ENCODE measurements at places on chromosomes 5 and 9.

- no peak for DNase-seq
Observed at GRCh38 chr9:105038051-105038450, 110.1 kb upstream of the ABCA1 start.

DNA sequence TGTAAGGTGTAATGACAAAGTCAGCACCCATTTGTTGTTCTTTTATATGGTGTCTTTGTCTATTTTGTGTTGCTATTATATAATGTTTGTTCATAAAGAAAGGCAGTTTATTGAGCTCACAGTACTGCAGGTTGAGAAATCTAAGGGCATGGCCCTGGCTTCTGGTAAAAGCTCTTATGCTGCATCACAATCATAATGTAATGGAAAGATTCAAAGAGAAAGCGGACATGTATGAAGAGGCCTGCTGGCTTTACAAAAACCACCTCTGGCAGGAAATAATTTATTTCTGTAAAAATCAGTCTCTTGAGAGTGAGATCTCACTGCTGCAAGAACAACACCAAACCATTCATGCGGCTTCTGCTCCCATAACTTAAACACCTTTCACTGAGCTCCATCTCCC, 746.7 kb upstream of the FAM174A start:
- DNase-seq = no peak

DNA sequence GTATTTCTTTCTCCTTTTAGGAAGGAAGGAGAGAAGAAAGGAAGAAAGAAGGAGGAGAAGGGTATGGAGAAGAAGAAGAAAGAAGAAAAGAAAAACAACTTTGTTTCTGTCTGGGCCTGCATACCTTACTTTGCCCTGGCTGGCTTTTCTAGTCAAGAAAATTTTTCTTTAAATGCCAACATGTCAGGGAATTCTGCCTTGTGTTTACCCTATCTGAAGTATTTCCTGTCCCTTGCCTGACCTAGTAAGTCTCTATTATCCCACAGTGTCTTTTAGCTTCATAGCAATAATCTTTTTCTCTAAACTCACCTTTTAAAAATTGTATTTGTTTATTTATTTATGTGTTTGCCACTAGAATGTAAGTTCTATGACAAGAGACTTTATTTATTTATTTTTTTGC, 1864.1 kb downstream of the EFNA5 start:
- DNase-seq = no peak

DNA sequence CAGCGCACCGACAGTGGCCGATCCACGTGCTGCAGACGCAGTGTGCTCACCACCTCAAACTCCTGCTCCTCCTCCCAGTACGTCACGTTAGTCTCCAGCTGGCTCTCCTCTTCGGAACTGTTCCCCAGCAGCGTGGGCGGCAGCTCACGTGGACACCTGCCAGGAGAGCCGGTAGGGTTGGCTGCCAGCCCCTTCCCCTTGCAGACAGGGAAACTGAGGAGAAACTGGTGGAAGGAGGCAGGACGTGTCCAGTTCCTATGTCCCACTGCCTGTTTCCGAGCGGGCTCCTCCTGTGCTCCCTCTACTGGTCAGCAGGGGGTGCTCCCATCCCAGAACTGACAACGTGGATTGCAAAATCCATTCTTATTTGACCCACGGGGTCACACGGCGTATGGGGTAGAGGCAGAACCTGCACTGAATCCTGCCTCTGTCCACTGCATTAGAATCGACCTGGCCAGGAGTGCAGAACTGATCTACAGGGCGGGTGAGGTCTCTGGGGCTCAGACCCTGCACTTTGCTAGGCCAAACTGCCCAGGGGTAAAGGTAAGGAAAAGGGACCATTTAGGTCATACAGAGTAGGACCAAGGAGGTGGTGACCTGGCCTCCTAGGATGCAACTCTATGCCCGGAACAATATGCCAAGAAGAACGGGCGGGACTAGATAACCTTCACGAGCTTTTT, 25.7 kb downstream of the PDGFRB start:
- peak; percentile 92 for DNase-seq

Data from HuH-7.5 (cell line).